Karpas-422 (cell line): ENCODE measurements at places on chromosomes 4 and X.

DNA sequence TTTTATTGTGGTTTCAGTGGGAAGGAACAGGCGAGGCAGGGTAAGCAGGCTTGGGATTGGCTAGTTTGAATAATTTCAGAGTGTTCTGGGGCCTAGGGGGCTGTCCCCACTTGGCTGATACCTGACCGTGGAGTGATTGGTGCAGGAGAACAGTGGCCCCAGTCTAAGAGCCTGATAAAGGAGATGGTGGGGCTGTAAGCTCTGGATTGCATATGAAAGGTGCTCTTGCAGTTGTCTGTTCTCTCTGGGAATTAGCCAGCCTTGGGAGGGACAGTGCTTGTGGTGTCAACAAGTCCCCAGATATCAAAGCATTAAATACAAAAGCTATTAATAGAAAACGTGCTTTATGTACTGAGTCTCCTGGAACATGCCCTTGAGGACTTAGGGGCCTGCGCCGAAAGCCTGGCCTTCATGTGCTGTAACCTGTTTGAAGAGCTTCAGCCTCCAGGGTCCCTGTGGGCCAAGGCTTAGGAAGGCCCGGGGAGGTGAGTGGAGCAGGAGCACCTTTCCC is 30.4 kb upstream of the CLTRN start:
- no peak for DNase-seq

DNA sequence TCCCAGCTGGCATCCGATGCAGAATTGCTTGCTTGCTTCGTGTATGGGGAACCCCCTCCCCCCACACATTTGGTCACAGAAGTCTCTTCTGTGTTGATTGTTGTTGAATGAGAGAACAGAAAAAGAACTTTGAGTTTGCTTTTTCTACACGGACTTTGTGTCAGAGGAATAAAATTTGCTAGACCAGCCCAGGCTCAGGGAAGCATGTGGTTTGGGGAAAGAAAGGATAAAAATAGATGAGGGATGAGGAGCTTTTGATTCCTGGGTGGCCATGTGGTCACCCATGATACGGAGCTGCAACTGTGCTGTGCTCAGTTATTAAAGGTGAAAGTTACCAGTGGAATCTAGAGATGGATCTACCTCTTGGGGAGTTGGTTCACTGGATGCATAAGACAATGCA is 34.2 kb upstream of the ESX1 start:
- DNase-seq = no peak

DNA sequence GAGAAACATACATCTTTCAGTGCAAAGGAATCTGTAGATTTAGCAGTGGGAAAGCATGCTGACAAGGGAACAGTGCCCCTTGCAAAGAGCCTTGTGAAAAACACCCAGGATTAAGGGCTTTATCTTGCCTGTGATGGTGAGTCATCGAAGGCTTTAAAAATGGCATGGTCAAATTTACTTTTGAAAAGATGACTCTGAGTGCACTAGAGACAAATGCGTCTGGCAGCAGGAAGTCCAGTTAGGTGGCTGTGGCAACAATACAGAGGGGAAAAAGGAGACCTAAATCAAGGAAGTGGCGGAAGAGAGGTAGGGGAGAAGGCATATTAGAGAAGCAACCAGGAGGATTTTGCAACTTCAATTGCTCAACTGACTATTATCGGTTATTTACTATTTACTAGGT is 472.6 kb upstream of the CPEB2 start:
- DNase-seq = no peak

GRCh38 chrX:143455046-143455445 is 62.2 kb downstream of the SPANXN3 start:
- no peak for DNase-seq

DNA sequence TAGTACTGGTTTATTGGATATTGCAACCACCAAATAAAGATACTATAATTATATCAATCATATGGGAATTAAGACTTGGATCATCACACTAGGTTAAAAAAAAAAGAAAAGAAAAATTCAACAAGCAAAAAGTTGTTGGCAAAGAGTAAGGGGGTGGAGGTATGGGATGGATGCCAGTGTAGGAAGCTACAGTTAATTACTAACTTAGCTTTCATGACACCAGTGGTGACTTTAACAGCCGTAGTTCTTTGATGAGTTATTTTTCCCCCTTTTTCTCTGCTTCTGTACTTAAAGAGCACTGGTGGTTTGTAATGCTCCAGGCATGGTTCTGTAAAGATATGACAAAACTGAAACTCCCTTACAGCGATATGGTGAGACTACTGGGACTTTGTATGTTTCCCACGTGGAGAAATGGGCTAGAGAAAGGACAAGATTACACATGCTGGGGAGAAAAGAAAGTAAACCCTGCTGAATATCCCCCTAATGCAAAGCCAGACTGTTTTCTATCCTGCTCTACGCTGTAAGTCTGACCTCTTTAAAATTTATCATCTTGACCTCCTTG is 210.8 kb downstream of the SPOCK3 start:
- no peak for DNase-seq

GRCh38 chrX:68684291-68684918 is 36.9 kb downstream of the STARD8 start:
- no peak for DNase-seq

DNA sequence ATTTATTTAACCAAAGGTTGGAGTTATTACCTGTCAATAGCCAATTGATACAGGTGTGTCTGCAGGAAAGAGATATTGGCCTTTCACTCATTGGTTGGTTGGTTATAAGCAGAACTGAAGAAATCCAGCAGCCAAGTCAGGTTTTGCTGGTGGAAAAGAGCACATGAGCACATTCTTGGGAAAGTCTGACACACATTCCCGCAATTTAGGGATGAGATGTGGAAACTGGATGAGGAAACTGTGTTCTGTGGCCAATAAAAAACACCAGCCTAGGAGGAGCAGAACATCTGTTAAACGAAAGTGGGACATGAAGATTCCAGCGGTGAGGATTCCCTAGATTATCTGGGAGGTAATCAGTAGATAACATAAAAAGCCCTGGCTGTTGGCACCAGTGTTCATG is 567.4 kb upstream of the CPEB2 start:
- no peak for DNase-seq

DNA sequence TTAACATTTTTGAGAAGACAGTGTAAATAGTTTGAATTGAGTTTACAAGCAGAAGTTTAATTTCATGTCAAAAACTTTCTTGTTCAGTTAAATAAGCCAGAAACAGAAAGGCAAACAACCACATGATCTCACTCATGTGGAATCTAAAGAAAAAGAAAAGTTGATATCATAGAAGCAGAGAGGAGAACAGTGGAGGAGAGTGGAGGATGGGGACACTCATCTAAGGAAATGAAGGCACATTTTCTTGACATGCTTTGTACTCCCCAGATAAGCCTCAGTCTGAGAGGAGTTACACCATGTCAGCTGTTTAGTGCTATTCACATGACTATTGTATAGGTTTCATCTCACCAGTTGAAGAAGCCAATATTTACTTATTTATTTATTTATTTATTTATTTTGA is 13.5 kb downstream of the SNCA start:
- DNase-seq = no peak

GRCh38 chr4:121656269-121656641 is 40.5 kb downstream of the ANXA5 start:
- DNase-seq = peak; percentile 82

GRCh38 chr4:102757681-102758080 is 3.1 kb downstream of the MANBA start:
- peak; percentile 45 for DNase-seq

DNA sequence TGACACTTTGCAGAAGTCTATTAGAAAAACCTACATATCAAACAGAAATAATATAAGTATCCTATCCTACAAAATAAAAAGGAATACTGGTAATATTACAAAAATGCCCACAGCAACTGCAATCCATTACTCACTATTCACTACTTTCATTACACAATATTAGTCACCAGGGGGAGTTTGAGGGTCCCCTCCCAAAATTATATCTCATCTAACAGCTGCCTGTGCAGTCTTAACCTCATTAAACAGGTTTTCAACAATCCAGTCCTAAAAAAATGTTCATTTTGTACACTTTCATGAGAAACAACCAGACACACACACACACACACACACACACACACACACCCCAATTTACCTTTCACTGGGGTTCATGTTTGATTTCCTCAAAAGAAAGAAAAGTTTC is 2.9 kb downstream of the CLOCK start:
- no peak for DNase-seq

DNA sequence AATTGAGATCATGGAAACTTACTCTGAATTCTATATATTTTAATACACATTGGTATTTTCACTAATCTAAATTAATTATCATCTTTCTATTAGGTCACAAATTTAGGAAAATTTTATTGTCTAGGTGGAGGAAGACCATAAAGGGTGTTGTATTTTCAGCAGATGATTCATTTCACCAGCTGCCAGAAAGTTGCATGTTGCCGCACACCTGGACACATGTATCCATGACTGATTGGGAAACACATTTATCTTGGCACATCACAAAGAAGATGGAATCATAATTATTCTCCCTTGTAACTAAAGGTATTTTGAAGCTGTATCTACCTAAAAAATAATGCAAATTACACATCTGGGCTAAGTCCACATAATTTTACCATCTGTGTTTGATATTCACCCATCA is 33.1 kb downstream of the SLC7A11 start:
- DNase-seq = no peak

GRCh38 chrX:51461053-51462044 is 35.0 kb downstream of the NUDT11 start:
- peak; percentile 75 for DNase-seq
